Dorsolateral prefrontal cortex (tissue), 122 donors: ENCODE measurements at places on chromosomes 1 and 21.

GRCh38 chr1:52424231-52424636, 19.8 kb downstream of the PRPF38A start:
- DNase-seq, result no peak

GRCh38 chr1:17123196-17124045, 4.2 kb upstream of the PADI2 start:
- no peak for DNase-seq

GRCh38 chr1:147091801-147092200, 80.5 kb downstream of the PRKAB2 start:
- no peak for DNase-seq

DNA sequence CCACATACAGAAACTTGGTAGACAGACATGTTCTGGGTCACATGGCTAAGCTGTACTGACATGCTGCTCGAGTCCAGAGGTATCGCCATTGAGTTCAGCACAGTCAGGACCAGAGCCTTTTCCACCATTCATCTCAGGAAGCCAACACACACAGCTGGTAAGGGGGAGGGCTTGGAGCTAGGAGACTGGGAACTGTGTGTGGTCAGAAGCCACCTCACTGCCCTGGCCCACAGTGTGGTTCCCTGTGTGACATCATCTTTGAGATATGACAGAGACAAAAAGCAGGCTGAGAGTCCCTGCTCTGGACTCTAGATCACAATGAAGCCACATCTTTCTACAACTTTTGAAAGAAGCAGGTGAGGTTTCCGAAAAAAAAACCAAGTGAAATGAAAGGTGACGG, 107.2 kb downstream of the SIM2 start:
- no peak for DNase-seq

DNA sequence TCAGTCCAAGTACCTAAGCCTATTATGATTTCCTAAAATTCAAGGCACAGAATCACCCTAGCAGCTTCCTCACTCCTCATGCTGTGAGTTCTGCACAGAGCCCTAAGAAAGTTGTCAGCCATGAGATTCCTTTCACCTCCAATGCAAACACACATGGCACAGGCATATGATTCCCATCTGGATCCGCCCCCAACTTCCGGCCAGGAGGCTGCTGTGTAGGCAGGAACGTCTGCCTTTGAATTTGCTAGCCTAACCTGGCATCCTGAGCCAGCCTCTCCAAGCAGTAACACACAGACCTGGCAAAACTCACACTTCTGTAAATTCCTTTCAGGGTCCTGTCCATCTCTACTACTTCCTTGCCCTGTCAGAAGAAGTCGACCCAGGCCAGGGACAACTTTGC, 521.1 kb upstream of the BEND5 start:
- peak; percentile 72 for DNase-seq

DNA sequence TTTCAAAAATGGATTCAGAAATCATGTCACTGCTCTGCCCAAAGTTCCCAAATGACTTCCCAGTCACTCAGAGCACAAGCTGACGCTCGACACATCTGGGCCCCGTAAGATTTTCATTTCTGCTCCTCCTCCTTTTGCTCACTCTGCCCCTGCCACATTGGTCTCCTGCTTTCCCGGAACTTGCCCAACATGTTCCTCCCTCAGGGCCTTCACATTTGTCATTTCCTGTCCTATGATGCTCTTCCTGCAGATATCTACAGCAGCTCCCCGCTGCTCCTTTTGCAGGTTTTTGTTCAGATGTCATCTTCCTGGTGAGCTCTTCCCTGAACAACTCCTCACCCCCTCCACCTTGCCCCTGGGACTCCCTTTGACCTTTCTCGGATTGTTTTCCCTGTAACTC, 58.5 kb upstream of the IVNS1ABP start:
- DNase-seq, result no peak

DNA sequence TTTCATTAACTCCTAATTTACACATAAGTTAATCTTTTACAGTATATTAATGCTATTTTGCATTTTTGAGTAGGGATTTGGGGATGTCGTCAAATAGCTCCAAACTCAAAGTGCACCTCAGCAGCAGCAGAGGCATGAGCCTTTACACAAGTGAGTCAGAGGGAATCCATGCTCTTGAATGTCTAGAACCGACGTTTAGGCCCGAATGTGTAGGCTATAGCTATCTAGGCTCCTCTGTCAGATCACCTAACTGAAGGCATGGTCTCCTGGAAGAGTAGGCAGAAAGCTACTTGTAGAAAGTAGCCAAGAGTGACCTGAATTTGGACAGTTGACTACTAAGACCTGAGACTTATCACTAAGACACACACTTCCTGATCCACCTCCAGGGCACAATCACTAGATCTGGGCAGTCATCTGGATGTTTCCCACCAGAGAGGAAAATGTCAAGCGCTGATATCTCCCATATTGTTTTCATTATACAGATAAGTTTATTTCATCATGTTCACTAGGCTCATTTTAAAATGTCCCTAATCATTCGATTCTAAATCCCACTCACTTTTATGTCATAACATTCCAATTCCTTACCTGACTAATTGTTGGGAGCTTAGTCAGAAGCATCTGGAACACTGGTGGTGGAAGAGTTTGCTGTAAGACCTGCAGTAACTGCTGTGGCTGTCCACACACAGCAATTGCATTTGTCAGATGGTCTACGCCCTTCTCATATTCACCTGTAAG, 15.3 kb downstream of the TOMM20 start:
- no peak for DNase-seq

GRCh38 chr1:67952071-67952470, 98.4 kb downstream of the DIRAS3 start:
- no peak for DNase-seq

GRCh38 chr1:59743324-59744091, 71.2 kb upstream of the HOOK1 start:
- no peak for DNase-seq

- no peak for DNase-seq
Observed at GRCh38 chr1:77558591-77559164, 123.8 kb downstream of the ZZZ3 start.

GRCh38 chr1:160726498-160727315, 12.3 kb upstream of the SLAMF7 start:
- peak; percentile 58 for DNase-seq

DNA sequence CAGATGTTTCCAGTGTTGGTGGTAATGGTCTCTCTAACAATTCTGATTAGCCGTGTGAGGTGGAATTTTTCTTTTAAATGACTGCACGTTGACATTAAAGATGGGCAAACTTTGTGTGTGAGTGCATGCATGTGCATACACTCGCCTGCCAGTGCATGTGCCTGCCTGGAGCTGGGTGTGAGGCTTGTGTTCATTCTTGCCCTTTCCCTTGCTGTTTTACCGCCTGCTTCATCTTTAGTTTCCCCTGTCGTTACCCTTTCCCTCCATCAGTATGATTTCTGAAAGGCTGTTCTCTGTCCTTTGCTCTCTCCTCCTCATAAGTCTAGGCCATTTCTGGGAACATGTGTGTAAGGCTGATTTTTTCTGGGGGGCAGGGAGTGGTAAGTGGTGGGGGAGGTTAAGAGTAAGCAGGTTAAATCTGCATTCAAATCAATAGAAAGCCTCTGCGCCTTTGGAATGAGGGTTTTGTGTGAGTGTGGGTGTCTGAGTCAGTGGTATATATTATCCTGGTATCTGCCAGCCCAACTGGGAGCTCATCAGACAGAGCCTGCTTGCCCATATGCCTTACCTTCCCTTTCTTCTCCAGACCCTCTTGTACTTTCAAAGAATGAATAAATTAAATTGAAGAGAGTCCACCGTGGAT, 112.5 kb downstream of the PBX1 start:
- DNase-seq, result no peak

- DNase-seq, result no peak
Observed at GRCh38 chr1:178282949-178283367, 189.1 kb downstream of the RASAL2 start.

DNA sequence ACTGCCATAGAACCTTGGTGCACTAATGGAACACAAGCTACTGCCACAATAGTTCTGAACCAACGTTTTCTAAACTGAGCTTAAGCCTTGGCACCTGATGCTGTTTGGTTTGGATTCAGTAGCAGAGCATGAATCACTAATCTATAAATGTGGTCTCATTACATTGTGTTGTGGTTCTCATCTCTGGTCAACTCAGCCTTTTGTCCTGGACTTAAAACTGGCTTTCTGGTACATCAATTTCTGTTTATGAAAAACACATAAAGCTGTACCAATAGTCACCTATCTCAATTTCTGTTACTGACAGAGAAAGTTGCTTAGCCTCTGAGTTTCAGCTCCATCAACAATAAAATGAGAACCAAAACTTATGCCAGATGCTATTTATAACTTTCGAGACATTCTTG, 197.5 kb upstream of the KIAA0040 start:
- no peak for DNase-seq

DNA sequence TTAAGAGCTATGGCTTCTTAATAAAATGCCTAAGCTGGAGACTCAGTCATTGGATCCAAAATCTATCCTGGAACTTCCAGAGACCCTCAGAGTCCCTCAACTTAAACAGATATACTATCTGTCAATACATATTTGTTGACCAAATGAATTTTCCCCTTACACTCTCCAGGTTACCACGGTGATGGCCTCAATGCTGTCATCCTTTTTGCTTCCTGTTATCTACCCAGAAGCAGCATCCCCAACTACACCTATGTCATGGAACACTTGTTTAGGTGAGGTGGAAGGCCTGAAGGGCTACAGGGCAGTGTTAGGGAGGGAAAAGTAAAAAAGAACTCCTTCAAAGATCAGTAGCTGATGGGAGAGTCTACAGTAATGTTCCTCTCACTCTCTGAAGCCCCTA, 4.4 kb upstream of the C1orf56 start:
- DNase-seq, result no peak
